ENCODE measurements at places on chromosomes 2 and 18.

GRCh38 chr18:60929966-60930365 is 403.3 kb upstream of the CDH20 start:
- no peak for DNase-seq

DNA sequence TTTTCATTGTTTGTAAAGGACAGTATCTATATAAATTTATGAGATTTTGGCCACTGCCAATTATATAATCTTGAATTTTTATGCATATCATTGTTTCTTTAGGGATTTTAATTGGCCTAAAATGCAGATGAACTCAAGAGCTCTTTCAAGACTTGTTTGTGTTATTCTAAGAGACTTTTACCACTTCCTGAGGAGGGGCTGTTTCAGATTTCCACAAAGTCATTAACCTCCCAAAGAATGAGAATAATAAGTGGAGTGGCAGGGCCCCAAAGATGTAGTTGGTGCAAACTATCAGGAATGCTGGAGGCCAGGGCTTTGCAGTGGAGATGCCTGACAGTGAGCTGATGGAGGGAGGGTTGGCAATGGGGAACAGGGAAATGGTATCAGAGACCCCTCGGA is 15.5 kb upstream of the ACVR1 start:
- DNase-seq: no peak

DNA sequence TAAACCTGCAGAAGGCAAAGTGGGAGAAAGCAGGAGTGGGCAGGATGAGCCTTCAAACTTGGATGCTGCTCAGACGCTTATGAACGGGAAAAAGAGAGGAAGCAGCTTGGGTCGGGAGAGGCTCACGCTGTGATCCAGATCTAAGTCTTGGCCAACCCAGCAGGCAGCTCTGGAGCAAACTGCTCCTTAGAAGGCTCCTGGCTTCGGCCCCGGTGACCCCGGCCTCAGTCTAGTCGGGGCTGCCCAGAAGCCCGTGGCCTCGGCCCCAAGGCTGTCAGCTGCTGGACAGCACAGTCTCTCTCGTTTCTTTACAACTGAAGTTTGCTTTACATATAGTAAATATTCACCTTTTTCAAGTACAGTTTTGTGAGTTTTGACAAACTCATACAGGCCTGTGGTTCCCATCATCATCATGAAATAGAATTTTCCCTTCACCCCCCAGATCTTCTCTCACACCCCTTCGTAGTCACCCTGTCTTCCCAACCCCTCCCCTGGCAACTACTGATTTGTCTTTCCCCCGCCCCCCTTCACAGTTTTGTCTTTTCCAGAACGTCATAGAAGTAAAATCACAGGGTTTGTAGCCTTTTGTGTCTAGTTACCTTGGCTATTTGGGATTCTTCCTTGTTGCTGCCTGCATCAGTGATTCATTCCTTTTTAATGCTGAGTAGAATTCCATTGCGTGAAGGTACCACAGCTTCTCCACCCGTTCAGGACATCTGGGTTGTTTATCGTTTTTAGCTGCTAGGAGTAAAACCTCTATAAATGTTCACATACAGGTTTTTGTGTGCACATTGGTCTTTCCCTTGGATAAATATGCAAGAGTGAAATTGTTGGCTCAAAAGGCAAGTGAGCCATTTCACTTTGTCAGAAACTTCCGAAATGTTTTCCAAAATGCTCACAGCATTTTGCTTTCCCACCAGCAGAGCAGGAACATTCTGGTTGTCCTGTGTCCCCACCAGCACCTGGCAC is 35.1 kb downstream of the MYO7B start:
- no peak for DNase-seq

- DNase-seq: no peak
These were observed 29.2 kb downstream of the DYTN start for GRCh38 chr2:206688990-206689389.

- no peak for DNase-seq
These were observed 262.0 kb downstream of the MEIS1 start for GRCh38 chr2:66696886-66697285.

- DNase-seq: no peak
These were observed 10.3 kb downstream of the SULT1C4 start for GRCh38 chr2:108388045-108388444.
